GM03348 (cell line): ENCODE measurements at places on chromosomes 5 and 9.

- no peak for DNase-seq
Observed at GRCh38 chr9:4669890-4670289, 3.6 kb upstream of the SPATA6L start.

DNA sequence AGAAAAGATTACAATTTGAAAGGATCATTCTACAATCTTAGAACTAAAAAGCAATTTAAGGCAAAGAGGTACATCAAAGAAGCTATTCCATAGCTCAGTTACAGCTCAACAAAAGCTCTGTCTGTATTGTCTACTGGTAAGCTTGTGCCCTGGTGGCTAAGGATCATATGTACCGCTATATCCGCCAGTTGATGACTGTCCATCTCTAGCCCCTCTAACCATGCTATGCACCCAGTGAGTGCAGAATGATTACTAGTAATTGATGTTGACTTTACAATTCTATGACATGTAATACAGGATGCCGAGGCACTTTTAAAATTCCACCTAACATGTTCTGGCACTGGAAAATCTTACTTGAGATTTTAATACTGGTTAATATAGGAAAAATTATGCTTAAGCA is 13.1 kb downstream of the LOX start:
- DNase-seq: no peak

- no peak for DNase-seq
Observed at GRCh38 chr9:123255718-123256117, 12.7 kb downstream of the STRBP start.

DNA sequence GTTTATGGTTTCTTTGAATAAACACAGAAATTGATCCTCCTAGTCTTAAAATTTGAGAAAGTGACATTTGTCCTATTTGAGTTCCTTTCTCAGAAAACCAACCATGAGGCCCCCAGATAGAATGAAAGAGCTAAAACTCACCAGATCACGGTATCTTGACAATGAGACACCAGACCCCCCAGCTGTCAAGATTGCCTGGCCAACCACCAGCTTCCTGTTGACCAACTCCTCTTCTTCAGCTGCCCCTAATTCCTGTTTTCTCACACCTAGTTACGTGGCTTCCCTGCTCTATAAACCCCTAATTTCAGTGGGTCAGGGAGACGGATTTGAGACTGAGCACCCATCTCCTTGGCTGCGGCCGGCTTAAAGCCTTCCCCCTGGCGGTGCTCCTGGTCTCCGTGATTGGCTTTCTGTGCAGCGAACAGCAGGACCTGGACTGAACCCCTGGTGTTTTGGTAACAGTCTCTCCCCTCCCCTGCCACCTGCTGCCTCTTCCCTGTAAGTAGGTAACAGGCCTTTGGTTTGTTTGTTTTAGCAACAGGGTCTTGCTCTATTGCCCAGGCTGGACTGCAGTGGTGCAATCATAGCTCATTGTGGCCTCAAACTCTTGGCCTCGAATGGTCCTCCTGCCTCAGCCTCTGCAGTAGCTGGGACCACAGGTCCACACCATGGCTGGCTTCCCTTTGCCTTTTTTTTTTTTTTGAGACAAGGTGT is 4.8 kb upstream of the ENTPD2 start:
- DNase-seq: no peak

GRCh38 chr5:59140133-59140532 is 557.3 kb downstream of the RAB3C start:
- DNase-seq: no peak

GRCh38 chr9:77872177-77872576 is 159.4 kb downstream of the GNAQ start:
- no peak for DNase-seq

- no peak for DNase-seq
Observed at GRCh38 chr5:127995556-127995955, 88.0 kb upstream of the SLC12A2 start.

DNA sequence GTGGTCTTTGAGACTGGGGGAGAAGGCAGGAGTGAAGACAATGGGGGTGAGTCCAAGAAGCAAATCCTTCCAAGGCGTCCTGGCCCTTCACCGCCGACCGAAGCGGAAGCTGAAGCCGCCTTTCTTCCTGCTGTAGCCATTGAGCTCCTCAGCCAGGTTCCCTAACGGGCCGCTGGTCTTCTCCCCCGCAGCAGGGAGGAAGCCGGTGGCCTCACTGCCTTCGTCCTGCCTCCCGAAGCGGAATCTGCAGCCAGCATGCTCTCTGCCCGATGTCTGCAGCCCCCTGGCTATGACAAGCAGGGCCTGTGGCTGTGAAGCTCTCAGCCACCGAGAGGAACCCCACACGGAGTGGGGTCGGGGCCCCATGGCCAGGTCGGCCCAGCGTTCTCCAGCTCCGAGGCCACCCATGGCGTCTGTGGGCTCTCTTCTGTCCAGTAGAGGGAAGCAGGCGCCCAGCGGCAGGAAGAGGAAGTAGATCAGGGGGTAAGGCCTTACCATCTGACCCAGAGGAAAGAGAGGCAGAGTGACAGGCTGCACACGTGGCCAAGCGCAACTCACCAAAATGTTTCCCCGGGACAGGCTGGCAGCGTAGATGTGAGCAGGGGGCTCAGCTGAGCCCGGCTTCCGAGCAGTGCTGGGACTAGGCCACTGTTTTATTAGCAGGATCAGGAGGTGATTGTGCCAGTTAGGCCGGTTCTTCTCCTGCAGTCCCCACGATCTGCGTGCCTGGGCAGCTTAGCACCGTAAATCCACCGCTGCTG is 3.1 kb downstream of the QRFP start:
- no peak for DNase-seq

- no peak for DNase-seq
Observed at GRCh38 chr5:124102486-124102885, 590.5 kb downstream of the CSNK1G3 start.

DNA sequence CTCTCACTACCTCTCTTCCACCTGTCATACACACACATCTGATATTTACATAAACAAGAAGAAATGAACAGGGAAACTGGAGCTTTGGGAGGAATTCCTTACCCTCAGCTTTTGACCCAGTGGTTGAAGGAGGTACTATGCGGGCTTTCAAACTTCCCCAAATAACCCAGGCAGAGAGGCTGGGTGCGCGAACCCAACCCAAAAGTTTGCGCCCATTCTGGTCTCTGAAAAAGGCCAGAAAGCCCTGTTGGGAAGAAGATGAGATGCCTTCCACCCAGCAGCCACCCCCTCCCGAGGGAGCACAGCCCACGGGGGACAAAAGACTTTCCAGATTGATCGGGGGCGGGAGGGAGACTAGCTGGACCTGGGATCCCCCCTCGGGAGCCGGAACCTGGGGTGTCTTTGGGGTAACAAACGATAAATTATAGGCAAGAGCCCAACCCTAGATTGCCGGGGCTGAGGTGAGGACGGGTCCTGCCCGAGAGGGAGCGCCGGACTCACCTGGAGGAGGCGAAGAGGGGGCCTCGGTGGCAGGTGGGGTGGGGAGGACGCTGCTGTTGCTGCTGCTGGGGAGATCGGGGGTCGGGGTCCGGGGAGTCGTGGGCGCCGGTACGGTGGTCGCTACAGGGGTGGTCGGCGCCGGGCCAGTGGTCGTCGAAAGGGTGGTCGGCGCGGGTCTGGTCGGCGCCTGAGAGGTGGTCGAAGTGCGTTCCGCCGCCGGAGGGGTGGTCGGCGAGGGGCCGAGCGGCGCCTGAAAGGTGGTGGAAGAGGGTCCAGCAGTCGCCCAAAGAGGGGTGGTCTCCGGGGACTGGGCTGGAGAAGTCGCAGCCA is 798 bp downstream of the MEGF9 start:
- DNase-seq: peak; percentile 47

DNA sequence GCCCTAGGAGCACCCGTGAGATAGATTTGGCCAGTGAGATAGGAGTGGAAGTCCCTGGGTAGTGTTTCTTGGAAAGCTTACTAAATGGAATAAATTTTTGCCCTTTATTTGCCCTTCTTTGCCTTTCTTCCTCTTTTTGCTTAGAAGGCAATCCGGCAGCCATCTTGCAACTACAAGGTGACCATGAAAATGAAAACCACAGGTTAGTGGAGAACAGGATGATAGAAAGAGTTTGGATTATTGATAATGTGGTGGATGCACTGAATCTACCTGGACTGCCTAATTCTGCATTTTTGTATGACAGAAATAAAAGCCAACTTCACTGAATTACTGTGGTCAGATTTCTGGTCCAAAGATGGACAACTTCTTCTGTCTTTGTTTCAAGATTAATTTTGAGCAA is 33.2 kb downstream of the TARS1 start:
- no peak for DNase-seq

DNA sequence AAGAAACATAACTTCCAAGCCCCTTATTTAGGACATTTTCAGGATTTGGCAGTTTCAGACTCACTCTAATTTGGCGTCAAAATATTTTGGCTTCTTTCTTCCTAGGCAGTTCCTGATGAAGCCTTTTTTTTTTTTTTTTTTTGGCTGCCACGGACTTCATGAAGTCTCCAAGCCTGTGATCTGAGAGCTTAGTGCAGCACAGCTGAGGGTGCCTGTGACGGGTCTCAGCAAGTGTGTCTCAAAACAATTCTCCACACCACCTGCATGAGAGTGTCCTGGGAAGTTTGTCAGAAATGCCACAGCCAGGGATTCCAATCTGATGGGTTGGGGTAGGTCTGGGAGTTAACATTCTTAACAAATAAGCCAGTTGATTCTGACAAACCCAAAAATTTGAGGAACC is 6.0 kb upstream of the ESM1 start:
- no peak for DNase-seq

DNA sequence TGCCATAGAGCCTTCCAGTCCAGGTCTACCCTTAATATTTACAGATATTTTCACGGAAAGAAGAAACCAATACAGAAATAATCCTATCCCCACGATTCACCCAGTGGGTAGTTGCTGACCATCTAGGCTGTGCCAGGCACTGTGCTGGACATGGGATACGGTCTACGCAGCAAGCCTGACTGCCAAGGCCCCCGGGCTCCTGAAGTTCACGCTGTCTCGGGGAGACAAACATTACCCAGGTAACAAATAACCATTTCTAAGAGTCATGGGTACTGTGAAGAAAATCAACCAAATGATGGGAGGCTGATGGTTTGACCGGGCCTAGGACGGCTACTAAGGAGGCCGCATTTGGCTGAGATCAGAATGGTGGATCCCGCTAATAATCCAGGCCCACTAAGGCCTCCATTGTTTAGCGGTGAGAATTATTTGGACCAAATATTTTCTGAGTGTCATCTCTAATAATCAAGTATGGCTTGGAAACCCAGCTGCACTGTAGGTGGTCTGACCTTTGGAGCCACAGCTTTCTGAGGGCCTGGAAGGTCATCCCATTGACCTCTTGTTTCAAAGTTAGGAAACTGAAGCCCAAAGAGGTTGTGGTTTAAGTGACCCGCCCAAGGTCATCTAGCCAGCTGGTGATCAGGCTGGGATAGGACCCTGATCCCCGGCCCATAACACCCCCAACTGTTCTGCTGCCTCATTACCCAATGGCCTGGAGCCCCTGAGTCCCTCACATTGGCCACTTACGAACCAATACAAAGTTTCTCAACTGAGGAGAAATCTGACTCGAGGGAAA is 82.4 kb downstream of the AK8 start:
- DNase-seq: no peak

- peak; percentile 63 for DNase-seq
Observed at GRCh38 chr5:53418826-53419658, 61.4 kb upstream of the FST start.

GRCh38 chr9:120774719-120775118 is 18.5 kb downstream of the FBXW2 start:
- no peak for DNase-seq

DNA sequence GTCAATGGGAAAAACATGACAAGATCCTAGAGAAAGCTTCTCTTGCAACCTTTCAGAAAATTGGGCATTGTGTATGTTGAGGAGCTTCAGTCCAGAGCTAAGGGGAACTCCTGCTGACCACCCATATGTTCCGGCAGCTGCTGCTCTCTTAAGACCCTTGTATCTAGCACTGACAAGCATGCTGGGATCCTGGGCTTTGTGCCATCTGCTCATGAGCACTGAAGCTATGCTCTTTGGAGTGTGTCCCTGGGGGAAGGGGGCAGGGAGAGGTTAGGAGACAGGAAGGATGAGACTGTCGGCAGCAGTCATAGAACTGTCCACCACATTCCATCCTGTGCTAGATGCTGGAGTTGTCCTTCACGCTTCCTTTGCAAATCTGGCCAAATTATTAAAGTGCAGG is 109.3 kb downstream of the JAKMIP2 start:
- no peak for DNase-seq

- DNase-seq: no peak
Observed at GRCh38 chr5:111119221-111119620, 27.1 kb downstream of the WDR36 start.

- no peak for DNase-seq
Observed at GRCh38 chr5:9222054-9222976, 323.6 kb downstream of the SEMA5A start.

DNA sequence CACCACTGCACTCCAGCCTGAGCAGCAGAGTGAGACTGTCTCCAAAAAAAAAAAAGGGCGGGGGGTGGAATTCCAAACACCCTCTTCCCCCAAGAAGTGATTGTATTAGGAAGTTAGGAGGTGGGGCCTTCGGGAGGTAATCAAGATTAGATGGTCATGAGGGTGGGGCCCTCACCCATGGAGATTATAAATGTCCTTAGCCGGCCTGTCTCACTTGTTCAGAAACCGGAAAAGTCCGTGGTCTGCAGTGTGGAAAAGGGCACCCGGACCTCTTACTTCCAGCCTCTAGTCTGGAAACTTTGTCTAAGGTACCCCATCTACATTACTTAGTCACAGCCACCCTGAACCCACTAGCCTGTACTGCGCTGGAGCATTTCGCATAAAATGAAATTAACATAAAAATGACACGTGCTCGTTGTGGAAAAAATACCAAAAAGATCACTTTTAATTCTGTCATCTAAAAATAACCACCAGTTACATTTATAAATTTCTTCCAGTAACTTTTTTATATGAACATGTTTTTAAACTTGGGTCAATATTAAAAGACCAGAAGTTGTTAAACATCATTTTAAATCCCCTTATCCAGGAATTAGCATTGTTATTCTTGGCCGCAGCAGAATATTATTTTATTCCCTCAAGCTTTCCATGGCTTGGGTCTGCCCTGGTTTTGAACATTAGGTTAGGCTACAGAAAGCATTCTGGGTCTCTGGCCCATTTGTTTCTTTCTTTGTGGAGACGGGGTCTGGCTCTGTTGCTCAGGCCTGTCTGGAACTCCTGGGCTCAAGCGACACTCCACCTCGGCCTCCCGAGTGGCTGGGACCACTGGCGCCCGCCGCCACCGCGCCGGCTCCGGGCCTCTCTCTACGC is 1.2 kb upstream of the CKS2 start:
- no peak for DNase-seq

DNA sequence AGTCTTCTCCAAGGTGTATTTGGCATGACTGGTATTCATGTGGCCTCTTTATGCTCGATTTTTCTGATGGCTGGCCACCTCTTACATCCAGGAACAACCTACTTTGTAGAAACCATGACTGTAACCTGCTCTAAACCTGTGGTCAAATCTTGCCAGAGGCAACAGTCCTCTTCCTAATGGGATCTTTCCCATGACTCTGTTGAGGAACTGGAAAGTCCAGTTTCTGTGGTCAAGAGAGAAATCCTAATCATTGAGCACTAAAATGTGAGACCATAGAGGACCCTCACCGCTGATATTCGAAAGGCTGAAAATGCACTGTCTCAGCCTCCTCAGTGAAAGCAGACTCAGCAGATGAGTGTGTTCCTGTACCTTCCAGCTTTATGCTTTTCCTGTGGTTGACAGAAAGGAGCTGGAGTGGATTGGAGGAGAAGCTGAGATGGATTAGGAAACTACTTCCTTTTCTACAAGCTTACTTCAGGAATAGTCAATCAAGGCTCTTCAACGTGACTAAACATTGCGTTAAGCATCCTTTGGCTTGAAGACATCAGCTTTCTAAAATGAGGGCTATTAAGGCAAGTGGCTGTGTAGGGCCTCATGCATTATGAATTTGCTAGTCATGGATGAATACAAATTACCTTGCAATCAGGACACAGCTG is 69.7 kb upstream of the DAPK1 start:
- DNase-seq: no peak

GRCh38 chr5:158033076-158033475 is 174.1 kb upstream of the CLINT1 start:
- DNase-seq: no peak
